ENCODE measurements at places on chromosomes 7 and 10.

GRCh38 chr10:69217119-69217754, 2.9 kb upstream of the HKDC1 start:
- DNase-seq, result no peak

GRCh38 chr7:83956104-83956503, 238.5 kb downstream of the SEMA3A start:
- no peak for DNase-seq

- DNase-seq, result no peak
Observed at GRCh38 chr7:27119412-27119911, 11.1 kb downstream of the HOXA4 start.

DNA sequence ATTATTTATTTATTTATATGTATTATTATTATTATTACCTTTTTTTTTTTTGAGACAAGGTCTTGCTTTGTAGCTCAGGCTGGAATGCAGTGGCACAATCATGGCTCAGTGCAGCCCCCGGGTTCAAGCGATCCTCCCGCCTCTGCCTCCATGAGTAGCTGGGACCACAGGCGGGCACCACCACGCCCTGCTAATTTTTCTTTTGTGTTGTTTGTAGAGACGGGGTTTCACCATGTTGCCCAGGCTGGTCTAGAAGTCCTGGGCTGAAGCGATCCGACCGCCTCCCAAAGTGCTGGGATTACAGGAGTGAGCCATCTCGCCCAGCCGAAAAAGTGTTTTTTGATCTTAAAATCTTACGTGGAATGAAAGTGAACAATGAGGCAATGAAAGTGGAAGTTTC, 79.4 kb upstream of the C1GALT1 start:
- DNase-seq, result no peak

GRCh38 chr7:68246189-68246633, 1249.6 kb downstream of the TYW1 start:
- DNase-seq, result no peak

DNA sequence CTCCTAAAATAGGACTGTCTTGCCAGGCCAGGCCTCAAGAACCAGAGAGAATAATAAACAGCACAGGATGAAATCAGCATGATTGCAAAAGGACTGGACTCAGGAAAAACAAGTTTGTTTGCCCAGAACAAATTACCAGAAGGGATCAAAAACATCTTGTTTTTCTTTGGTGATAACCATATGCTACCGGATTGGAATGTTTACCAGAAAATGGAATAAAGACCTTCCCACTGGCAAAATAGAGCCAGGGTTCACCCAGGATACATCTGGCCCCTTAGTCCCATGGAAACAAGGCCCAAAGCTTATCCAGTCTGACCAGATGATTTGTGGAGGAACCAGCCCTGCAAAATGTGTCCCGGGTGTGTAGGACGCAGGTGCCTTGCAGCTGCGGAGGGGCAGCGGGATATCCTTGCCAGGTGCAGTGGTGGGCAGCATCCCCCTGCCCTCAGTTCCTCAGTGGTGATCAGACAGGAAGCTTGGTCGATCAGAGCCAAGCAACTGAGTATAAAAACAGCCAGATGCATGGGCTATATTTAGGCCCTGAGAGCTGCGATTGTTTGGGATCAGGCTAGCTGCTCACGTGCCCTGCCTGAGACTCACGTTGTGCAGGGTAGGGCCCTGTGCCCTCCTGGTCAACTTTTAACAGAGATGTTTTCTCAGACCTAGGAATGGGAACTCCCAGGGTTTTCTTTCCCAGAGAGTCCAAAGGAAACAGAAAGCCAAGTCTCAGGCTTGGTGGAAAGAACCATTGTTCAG, 4.6 kb upstream of the ZNF22 start:
- no peak for DNase-seq

- DNase-seq, result no peak
Observed at GRCh38 chr7:167090-167855, 25.1 kb upstream of the FAM20C start.

GRCh38 chr10:82811621-82812020, 936.6 kb downstream of the NRG3 start:
- no peak for DNase-seq

DNA sequence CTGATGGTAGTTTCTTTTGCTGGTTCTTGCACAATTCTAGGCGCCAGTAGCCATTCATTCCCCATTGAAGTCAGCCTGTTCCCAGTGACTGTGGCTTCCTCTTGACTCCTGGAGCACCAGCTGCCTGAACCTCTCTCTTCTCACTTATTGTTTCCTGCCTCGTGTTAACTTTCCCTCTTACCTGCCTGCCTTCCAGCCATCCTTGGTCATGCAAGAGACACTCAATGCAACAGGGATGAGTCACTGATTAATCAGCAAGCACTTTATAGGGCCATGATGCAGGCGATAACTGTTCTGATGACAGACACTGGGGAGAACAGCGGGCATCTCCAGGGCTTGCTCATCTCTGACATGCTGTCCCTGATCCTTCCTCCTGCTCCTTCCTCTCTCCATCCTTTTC, 122.0 kb downstream of the PLCE1 start:
- no peak for DNase-seq

DNA sequence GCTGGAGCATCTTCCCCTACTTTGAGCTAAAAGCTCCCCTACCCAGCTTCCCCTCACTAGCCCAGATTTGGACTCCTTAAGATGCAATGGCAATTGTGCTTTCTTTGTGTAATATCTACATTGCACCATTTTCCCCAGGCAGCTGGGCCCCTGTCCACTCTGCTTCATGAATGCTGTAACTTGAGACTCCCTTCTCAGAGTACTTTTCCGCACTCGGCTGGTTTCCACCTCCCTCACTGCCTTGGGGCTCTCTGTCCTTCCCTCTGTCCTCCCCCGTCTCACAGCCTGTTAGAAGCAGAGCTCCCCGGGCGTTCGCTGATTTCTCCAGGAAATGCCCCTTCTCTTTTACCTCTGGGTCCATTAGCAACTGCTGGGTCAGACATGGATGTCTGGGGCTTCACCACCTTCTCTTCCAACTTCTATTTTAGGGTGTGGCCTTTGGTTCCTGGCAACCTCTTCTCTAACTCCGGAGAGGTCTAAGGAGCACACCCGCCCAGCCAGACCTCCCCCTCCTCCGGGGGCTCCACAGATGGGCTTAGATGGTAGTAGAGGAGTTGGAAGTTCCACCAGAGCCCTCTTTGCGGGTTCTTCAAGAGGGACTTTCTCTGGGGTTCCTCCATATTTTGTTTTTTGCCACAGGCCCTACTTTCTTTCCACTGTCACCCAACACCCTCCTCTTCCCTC, 2.9 kb upstream of the TMEM72 start:
- DNase-seq, result no peak

DNA sequence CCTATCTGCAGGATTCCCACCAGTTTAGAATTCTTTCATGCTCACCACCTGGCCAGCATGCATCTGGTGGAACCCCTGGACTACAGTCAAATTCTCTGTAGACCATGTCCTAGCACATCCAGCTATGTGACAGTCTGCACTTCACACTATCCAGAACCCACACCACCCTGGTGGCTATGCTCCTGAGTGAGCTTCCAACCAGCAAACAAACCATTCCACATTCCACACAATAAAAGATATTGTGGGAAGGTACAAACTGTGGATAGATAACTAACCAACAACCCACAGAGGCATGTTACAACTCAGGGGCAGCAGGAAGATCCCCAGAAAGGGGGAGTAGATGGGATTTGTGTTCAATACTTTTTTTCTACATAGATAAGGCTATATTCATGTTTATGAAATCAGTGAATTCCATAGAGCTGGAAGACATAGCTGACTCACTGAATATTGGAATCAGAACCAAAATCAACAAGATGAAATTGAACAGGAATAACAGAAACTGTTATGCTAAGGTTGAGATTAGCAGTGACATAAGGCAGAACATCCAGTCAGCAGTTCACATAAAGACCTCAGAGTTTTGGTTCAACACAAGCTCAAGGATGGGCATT, 72.5 kb downstream of the LRRC17 start:
- DNase-seq, result no peak

DNA sequence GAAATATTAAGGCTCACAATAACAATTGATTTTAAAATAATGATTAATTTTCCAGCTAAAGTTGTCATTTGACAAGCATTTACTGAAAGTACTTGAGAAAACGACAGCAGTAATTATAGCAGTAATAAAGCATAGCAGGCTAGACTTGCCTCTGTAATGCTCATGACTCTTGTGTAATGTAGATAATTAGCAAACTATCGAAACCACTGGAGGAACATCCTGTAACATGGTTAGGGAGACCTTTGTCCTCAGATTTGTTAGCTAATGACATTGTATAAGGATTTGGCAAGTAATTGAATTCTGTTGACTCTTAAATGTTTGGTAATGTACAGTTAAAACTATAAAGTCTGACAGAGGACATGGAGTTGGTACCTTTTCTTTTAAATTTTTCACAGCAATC, 24.8 kb downstream of the ARL4A start:
- no peak for DNase-seq

DNA sequence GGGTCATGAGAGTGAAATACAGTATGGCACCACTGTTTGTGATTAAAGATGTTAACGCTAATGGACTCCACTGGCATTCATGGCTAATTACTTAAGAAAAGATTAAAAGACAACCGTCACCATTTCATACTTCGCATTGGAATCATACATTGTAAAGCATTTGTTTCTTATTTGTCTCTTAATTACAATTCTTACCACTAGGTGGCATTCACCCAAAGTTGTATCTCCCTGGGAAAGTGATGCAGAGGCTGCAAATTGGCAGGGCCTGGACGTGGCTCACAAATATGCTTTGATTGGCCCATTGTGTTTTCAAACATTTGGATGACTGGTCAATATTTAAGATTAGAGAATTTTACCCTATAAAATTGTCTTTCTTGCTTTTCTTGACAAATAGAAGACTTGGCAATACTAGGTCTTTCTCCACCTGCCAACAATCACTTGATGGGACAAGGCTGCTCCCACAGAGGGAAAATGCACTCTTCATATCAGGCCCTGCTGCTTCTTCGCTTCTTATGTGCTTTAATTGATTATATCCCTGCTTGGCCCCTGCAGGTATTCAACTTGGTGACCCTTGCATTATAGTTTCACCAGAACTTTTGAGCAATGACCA, 72.1 kb upstream of the STARD3NL start:
- peak; percentile 57 for DNase-seq

DNA sequence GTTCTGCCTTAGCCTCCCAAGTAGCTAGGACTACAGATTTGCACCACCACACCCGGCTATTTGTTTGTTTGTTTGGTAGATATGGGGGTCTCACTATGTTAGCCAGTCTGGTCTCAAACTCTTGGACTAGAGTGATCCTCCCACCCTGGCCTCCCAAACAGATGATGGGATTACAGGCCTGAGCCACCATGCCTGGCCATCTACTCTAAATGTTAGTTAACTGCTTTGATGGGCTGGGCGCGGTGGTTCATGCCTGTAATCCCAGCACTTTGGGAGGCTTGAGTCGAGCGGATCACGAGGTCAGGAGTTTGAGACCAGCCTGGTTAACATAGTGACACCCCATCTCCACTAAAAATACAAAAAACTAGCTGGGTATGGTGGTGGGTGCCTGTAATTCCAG, 74.8 kb downstream of the SEPTIN14 start:
- no peak for DNase-seq

DNA sequence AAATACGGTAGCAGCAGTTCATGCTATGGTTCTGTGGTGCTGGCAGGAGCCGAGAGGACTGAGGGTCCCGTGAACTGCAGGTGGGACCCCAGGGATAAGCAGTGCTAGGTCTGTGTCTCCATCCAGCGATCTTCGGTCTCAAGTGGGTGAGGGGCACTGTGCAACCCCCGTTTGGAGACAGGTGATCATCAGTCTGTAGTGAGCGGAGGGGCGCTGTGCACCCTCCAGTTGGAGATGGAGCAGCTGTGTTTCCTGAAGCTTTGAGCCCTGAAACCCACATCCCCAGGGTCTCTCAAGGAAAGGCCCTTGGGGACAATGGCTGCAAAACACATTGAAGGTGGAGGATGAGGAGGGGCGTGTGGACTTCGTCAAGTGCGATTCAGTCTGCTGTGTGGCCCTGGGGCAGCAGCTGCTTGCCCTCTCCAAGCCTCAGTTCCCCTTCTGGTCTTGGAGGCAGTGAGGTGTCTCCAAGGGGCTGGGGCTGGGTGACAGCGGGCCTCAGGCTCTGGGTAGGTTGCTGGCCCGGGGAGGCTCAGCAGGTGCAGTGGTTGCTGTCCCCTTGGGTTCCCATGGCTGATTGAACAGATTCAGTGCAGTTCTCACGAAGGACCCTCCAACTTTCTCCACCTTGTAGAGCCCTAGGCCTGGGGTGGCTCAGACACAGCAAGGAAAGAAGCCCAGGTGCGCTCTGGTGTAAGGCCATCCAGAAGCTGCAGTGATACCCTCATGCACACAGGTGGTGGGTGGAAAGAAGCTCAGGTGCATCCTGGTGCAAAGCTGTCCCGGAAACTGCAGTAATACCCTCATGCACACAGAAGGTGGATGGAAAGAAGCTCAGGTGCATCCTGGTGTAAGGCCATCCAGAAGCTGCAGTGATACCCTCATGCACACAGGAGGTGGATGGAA, 160.6 kb downstream of the ADARB2 start:
- no peak for DNase-seq

- peak; percentile 56 for DNase-seq
Observed at GRCh38 chr10:30437031-30437841, 3.3 kb downstream of the MAP3K8 start.

DNA sequence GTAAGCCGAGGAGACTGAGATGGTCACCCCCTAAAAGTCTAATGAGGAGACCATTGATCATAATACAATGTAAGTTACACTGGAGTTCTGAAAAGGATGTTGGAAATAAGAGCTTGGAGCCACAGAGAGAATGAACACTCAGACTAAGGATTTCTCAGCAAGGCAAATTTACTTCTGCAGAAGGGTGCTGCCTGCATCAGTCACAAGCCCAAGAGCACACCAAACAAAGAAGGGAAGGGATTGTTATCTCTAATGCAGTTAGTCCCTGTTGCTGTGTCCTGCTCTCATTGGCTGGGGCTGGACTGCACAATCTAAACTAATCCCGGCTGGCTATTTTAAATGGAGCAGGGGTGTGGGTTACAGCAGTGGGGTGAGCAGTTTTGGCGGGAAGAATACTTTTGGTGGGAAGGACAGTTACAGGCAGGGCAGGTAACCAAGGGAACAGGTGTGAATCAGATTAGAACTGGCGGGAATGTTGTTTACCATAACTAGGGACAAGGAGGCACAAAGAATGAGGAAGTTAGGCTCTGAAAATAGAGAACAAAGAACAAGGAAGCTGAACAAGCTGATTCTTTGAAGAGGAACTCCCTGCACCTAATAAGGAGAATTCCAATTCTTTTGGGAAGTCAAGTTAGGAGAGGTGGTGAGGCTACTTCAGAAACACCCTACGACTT, 30.3 kb upstream of the TRIM24 start:
- DNase-seq, result no peak

GRCh38 chr10:86755454-86755739, 1.0 kb upstream of the BMPR1A start:
- no peak for DNase-seq

DNA sequence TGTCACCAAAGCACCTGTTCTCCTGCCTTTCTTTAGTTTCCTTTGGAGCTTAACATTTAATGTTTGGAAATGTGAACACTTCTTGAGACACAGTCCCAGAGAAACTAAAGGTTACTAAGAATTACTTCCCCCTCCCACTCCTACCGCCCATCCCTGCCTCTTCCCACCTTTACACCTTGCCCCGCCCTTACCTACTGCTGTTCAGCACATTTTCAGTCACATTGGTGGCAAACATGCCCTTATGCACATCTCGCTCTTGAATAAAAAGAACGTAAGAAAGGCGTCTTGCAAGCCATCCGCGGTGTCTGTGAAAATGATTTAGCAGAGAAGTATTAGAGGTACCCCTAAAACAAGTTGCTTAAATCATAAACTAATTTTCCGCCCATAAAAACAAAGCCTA, 8.2 kb downstream of the GPAM start:
- no peak for DNase-seq

GRCh38 chr10:90862908-90863514, 5.2 kb upstream of the HTR7 start:
- no peak for DNase-seq

Data from T-helper 2 cell (primary cell).